Hepatocyte (in vitro differentiated cells): ENCODE measurements at places on chromosomes 5 and 9.

DNA sequence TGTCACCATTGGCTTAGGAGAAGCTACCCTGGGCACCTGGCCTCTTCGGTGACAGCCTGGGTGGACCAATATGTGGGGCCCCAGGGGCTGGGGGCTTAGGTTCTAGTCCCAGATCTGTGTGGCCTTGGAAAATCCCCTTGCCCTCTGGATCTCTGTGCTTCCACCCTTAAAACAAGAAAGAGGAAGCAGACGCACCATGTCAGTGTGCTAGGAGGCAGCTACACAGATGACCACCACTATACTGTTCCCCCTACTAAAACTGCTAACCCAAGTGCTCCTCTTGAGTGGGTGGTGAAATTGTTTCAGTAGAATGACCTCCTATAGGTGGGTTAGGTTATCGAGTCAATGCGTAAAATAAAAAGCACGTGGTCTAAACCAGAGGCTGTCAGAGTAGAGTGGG, 31.0 kb downstream of the AFAP1L1 start:
- no peak for DNase-seq

- DNase-seq: no peak
Observed at GRCh38 chr5:10064546-10065195, 185.0 kb downstream of the ATPSCKMT start.

DNA sequence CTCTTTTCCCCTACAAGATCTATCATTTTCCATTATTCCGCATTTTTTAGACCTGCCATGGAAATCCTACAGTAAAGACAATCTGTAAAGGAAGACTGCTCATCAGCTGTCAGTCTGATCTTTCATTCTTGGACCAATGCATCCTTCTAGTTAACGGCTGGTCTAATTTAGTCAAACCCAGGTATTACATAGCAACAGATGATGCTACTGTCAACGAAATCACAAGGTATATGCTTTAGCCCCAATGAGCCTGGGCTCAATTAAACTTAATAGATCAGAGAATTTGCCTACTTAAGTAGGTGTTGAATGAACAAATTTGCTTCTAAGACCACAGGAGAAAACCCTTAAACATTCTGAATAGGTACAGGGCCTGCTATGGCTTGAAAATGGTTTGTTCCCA, 207.0 kb downstream of the TSSK1B start:
- DNase-seq: no peak

DNA sequence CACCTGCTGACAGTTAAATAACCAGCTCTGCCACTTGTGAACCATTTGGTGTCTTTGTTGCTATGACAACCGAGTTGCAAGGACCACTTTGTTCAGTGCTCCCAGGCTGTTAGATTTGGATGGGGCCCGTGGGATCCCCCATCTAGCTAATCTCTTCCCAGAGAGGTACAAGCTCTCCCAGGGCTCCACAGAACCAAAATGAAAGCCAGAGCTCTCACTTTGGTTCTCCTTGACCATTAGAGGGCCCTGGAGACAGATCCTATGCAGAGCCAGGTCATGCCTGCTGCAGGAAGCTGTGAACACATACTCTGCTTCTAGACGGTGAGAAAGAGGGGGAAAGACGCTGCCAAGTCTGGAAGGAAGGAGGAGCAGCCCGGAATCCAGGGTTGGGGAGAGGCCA, 224.6 kb downstream of the GABBR2 start:
- DNase-seq: no peak

DNA sequence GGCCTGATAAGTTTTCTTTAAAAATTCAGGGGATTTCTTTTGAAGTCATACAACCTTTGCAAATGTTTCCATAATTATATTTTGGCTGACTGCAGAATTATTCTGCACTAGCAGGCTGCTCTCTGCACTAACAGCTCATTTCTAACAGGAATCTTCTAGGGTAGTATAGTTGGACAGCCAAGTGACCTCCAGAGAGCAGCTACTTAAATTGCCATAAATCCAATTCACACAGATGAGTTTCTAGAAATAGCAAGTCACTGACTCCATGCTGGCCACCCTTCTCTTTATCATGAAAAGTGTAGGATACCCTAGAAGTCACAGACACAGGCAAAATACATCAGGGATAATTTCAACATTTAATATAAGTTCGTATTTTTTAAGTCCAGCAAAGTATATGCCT, 110.9 kb upstream of the TARS1 start:
- DNase-seq: no peak

DNA sequence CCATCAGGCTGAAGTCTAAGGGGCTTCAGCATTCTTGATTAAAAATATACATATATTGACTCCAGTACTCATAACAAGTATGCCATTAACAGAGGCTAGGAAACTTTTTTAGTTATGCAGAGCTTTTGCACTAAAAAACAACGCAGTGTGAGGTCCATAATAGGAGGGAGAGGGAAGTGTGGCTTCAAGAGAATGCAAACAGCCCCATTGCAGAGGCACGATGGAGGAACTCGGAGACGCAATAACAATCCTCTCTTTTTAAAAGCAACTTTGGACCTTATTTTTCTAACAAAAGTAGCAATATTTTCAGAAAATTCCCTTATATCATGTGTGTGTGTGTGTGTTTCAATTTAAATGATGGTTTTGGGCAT, 150.0 kb upstream of the PTCH1 start:
- DNase-seq: no peak

DNA sequence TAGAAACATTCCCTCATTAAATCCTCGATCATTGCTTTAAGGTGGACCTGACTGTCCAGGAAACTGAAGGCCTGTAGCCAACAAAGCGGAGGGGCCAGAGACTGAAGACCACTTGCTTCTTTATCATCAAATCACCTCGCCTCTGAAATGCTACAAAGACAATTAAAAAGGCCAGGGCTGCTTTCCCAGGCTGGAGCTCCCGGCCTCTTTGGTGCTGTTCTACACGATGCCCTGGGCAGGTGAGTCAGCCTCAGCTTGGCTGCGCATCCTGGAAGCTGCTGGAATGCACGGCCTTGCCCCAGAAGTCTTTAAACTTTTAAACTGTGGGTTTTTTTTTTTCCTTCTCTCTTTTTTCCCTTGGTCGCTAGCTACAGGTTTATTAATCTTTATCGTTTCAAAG, 46.5 kb downstream of the SH3PXD2B start:
- DNase-seq: no peak

DNA sequence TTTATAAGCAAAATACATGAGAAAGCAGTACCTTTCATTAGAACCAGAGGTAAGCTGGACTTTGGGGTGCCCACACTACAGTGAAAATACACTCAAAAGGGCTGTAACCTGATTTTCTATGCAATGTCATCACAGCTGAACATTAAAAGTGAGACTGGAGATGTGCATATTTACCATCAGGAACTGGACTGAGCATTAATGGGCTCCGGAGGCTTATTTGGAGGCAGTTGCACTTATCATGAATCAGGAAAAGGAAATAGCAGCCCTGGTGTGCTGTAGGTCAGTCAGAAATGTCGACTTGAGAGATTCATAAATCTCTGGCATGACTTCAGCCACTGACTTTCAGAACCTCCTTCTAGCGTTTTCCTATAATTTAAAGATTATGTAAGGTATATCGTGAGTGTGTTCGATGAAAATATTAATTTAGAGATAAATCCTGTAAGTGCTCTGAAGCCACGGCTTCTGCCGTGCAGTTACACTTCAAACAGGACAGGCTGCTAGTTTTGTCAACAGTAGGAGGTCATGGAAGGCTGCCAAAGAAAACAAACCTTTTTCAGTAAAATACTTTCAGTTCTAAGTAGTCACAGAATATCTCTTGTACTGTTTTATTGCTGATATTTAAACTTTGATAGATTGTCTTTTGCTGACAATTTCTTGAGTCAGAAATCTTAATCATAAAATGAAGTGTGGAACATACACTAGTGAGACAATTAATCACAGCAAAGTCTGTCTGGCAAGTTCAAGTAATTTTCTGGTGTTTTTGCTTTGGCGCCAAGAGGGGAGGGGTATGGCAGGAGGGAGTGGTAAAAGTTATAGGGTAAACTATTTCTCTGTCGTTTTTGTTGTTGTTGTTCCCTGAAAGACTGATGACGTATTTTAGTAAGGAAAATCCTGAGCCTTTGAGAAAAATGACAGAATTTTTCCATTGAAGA, 939.7 kb downstream of the NR2F1-AS1 start:
- peak; percentile 49 for DNase-seq

DNA sequence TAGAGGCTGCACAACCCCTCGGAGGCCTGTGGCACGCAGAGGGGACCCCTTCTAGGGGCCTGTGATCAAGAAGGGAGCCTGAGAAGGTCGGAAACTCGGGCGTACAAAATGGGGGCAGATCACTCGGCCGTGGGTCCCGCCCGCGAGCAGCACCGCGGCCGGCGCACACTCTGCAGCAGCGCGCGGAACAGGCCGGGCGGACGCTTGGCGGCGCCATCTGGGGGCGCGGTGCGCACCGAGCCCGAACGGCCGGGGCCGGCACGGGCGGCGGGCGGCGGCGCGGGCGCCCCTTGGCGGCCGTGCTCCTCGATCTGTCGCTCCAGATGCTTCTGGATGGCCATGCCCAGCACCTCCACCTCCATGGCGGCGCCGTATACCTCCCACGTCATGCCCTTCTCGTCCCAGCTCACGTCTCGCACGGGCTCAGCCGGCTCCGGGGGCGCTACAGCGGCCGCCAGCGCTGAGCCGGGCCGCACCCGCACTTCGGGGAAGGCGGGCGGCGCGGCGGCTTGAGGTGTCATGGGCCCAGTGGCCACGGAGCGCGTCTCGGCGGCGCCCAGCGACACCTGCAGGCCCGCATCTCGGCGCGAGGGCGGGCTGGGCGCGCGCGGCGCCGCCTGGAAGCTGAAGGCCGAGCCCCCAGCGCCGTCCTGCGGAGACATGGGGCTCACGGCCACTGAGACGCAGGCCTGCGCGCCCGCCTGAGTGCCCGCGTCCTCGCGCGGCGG, 13.1 kb downstream of the GPRIN1 start:
- peak; percentile 79 for DNase-seq

GRCh38 chr5:27590503-27590902, 552.1 kb upstream of the CDH9 start:
- no peak for DNase-seq

DNA sequence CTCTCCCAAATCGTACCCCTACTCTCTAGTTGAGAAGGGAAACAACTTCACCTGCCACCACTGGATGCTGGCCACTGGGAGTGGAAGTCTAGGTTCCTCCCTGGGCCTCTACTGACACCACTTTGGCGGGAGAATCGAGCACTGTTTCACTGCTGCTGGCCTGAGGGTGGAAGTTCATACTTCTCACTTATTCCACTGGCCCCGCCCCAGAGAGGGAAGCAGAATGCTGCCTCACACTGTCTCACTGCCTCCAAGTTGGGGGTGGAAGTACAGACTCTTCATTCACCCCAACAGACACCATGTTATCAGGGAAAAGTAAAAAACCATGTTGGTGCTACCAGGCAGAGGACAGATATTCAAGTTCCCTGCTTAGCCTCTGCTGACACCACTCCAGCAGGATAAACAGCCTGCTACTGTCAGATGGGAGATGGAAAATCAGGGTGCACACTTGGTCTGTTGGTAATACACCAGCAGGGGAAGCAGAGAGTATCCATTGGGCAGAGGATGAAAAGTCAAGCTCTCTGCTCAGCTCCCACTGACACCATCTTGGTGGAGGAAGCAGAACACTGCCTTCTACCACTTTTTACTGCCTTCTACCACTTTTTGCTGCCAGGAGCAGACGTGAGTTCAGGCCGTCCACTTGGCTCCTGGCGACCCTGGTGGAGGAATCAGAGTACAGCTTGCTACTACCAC, 159.4 kb downstream of the SIL1 start:
- DNase-seq: no peak

GRCh38 chr5:156109317-156110023, 217.5 kb upstream of the SGCD start:
- DNase-seq: no peak

DNA sequence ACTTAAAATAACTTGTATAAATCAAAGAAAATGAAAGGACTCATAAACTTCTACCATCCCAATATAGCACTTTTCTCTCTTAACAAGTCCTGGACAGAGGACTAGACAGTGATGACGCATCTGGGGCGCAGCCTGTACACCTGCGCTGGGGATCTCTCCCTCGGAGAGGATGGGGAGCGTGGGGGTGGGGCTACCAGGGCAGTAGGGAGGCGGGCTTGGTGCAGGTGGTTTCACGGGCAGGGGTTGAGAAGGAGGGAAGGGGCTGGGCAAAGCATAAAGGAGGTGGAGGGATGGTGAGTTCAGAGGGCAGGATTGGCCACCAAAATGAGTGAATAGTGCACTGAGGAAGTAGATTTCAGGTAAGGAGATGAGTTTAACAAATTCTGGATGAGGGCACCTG, 41.1 kb downstream of the STC2 start:
- no peak for DNase-seq

DNA sequence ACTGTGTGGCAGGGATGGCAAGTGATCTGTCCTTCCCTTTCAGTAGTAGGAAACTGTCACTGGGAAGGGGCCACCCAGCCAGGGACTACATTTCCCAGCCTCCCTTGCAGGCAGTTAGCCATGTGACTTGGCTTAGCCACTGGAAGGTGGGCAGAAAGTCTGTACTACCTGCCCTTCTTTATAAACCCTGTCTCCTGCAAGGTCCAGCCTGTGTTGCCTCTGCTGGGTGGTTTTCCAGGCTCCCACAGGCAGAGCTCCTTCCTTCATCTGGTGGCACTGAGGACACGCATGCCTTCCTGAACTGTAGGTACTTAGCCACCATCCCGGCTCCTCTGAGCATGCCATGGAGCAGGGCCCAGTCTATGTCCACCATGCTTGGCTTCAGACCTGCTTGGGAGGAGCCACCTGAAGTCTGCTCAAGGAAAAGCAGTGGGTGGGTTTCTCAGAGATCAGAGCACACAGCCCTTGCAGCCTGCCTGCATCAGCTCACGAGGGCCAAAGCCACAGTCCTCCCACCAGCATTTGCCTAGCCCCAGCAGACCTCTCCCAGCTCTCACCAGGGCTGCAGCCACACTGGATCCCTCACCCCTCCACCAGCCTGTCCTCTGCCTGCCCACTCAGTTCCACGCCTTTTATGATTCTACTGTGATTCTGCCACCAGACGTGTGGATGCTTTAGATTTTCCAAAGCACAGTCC, 16.7 kb upstream of the SLC25A51 start:
- peak; percentile 35 for DNase-seq

DNA sequence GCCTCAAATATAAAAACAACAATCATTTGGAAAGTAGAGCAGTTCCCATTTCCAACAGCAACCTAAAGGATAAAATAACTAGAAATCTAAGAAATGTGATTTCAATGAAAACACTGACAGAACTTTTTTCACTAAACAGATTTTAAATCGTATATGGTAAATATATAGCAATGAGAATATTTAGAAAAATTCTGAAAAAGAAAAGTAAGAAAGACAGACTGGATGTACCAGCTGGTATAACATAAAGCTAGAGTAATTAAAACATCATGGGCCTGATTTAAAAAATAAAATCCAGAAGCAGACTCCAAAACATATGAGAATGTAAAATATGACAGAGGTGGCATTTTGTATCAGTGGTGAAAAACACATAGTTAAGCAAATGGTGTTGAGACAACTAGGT, 308.9 kb downstream of the MLLT3 start:
- DNase-seq: no peak

GRCh38 chr9:116572095-116572748, 114.9 kb upstream of the TRIM32 start:
- peak; percentile 93 for DNase-seq

DNA sequence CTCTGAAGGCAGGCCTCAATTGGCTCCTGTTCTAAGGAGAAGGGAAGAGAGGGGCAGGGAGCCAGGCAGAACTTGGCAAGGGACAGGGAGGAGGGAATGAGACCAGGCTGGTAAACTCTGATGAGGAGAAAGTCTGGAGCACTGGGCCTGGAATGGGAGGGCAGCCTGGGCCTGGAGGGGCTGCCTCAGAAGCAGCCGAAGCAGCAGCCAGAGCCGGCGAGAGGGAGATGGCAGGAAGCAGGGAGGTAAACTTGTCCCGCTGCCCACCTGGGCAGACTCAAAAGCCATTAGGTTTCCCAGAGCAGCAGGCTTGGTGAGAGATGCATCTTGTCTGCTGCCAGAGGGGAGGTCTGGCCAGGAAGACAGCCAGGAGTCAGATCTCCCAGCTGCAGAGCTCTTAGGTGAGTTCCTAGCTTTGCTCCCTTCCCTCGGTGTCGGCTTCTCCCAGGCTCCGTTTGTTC, 37.0 kb upstream of the CRB2 start:
- peak; percentile 44 for DNase-seq
